Vagina (tissue), 2 donors: ENCODE measurements at places on chromosomes 4 and X. TPM values are rescaled to one million over a fixed set of nuclear protein-coding genes. Genes with fewer than 3 reads are reported as not detected.

RBM3 gene
- 148 TPM for total RNA-seq

SLIT2 gene
- total RNA-seq = 29.2 TPM

RPGR gene
- 15.0 TPM for total RNA-seq

GRCh38 chr4:7750972-7751371, 188.7 kb downstream of the AFAP1 start:
- no peak overlapping the region for H3K4me3 ChIP-seq
- no peaks in the 10 kb centered on the region for H3K27me3 ChIP-seq
- H3K36me3 ChIP-seq = no peaks in the 10 kb centered on the region
- H3K27ac ChIP-seq = no peak overlapping the region
- no peaks in the 10 kb centered on the region for H3K4me1 ChIP-seq

GRCh38 chr4:7156328-7156727, 36.0 kb upstream of the SORCS2 start:
- no peak overlapping the region for H3K4me3 ChIP-seq
- H3K36me3 ChIP-seq = no peaks in the 10 kb centered on the region
- no peaks in the 10 kb centered on the region for H3K27me3 ChIP-seq
- no peak for DNase-seq
- H3K4me1 ChIP-seq = peaks cover 18% of the 10 kb centered on the region
